ENCODE measurements at places on chromosomes 6 and 20.

DNA sequence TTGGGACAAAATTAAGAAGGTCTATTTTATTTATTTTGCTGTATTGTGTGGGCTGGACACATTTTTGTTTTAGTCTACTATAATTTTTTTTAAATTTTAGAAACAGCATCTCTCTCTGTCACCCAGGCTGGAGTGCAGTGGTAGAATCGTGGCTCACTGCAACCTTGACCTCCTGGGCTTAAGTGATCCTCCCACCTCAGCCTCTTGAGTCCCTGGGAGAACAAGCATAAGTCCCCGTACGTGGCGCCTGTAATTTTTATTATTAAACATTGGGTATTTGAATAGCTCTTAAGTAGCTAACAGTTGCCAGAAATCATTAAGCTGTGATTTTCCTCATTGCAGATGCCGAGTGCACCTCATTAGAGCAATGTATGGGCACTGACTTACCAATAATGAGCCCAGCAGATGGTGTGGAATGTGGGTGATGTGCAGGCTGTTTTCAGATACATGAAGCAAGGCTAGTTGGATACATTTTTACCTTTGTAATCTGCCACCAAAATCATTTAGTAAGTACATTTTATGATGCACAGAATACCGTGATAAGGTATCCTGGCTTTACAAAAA lies 10.3 kb upstream of the MAS1 start:
- DNase-seq, result no peak

- no peak for DNase-seq
Measured at GRCh38 chr6:22145823-22146677, 150.8 kb downstream of the PRL start.

- DNase-seq, result no peak
Measured at GRCh38 chr20:33789109-33789857, 21.9 kb upstream of the CHMP4B start.

GRCh38 chr6:35412102-35412501 lies 40.0 kb upstream of the FANCE start:
- DNase-seq, result no peak

GRCh38 chr6:26270903-26271667 lies 93.9 kb upstream of the BTN3A2 start:
- DNase-seq, result peak; percentile 66

GRCh38 chr6:123604067-123604466 lies 32.7 kb downstream of the TRDN start:
- no peak for DNase-seq

GRCh38 chr20:61234224-61234890 lies 17.7 kb upstream of the CDH4 start:
- DNase-seq, result no peak

DNA sequence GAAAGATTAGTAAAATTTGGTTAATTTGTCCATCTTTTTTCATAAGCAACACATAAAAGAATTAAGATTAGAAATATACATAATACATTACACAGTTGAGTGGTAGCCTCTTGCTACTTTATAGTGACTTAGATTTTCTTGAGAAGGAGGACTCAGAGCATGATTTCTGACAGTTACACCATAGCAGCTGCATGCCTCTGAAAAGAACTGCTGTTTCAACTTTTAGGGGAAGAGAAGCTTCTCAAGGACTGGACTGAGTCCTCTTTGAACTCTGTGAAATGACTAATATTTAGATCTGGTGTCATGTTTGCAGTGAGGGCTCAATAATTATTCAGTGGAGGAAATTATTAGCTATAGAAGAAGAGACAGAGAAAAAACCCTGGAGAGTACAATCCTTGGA lies 272.5 kb downstream of the BTBD9 start:
- DNase-seq, result no peak

- DNase-seq, result no peak
Measured at GRCh38 chr6:124495665-124496190, 466.5 kb upstream of the RNF217 start.

GRCh38 chr6:158118886-158119285 lies 49.2 kb downstream of the SERAC1 start:
- DNase-seq, result no peak

Data from T-helper 9 cell (primary cell).